ENCODE measurements at places on chromosomes 3 and 15.

DNA sequence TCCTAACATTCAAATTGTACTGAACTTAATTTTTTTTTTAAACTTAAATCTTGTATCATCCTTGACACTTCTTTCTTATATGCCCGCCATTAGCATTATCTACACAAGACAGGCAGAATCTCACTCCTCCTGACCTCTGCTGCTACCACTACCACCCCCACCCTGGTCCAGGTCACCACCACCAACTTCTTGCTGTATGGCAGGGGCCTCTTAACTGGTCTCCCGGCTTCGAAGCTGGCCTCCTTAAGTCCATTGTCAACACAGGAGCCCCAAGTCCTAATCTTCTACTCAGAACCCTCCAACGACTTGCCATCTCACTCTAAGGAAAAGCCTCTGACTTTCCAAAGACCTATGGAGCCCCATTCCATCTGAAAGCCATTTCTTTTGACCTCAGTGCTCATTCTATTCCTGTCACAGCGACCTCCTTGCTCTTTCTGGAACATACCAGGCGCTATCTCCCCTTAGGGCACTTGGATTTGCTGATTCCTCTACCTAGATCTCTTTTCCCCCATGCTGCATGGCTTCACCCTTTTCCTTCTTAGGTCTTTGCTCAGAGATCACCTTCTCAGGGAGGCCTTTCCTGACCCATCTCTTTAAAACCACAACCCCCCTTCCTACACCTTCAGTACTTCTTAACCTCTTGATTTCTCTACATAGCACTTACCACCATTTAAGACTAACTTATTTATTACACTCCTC is 2.6 kb downstream of the PRC1 start:
- DNase-seq = no peak

DNA sequence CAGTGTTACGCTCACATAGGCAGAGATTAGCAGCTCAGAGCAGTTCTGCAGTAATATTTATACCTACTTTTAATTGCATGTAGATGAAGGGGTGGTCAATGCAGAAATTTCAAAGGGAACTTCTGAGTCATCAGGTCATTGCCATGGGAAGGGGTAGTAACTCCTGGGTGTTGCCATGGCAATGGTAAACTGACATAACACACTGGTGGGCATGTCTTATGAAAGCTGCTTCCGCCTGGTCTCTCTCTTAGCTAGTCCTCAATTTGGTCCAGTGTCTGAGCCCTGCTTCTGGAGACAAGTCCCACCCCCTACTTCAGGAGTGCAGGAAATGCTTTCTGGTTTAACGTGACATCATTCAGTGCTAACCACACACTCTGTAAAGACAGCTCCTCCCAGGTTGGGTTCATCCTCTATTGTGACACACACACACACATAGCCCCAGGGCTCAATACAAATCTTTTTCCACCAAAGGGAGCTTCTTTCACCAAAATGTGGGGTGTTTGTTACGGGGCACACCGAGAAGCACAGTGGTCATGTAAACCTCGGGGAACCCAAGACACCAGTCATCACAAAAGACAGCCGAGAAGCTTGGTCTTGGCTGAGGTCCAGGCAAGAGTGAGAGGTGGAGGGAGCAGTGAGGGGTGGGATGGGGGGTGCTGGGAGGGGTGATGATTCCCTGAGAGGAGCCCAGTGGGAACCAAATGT is 74.5 kb downstream of the TLE3 start:
- DNase-seq = no peak

DNA sequence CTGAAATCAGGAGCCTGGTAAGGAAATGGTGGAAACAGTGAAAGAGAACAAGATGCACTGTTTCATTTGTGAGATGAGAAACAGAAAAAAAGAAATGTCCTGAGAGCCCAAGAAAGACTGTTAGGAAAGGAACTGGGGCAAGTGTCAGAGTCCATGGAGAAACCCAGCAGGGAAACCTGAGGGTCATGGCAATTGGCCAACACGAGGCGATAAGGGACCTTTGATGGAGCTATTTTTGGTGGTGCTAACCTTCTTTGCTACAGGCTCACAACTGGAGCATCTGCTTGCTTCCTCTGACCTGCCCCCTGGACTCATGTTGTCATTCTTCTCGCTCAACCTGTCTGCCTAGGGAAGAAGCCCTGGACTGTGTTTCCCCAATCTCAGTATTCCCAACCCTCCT is 4.2 kb upstream of the TMEM41A start:
- DNase-seq = peak; percentile 27

- no peak for DNase-seq
Measured at GRCh38 chr3:25074149-25074548, 353.9 kb upstream of the RARB start.

DNA sequence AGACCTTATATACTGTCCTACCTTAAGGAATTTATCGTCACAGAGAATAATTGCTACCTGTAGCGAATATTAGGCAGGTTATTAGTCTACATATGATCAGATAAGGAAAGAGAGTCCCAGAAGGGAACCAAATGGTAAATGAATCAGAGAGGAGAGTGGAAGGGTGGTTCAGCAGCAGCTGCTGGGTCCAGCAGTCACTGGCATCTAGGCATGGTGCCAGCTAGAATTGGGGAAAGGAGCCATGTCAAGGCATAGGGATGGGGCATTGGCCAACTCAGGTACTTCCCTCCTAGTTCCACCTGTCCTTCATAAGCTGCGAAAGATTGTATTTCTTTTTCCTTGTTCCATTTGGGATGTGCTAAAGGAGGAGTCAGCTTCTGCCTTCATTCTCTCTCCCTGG is 23.4 kb downstream of the HACD3 start:
- no peak for DNase-seq

- peak; percentile 50 for DNase-seq
Measured at GRCh38 chr3:133927540-133928066, 31.9 kb upstream of the RAB6B start.

DNA sequence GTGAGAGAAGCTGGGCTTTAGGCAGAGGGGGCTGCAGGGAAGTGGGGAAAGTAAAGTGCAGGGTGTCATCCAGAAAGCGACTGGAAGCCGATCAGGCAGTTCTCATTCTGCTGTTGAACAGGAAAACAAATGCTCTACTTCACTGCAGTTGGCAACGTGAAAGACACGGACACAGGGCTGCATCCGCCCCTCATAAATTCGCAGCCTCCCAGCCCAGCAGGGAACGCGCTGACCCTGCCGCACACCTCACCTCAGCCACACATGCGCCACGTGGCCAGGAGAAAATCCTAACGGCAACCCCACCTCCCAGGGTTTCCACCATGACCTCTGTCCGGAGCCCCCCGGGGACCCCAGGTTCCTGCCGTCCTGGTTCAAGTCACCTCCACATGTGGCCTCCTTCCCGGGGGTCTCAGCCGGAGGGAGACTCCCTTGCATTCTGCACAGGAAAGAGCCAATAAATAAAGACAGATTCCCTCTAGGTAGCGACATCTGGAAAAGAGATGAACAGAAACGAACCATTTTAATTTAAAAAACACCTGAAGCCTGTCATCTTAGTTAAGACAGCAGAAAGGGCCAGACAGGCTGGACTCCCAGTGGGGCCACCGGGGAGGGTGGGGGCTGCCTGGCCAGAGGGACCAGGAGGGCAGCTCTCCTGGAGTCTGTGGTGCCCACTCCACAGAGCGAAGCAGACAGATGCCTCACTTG is 118.7 kb downstream of the TMEM266 start:
- DNase-seq = no peak

- DNase-seq = no peak
Measured at GRCh38 chr3:95408464-95408862, 1345.6 kb downstream of the NSUN3 start.

- no peak for DNase-seq
Measured at GRCh38 chr3:72559385-72559784, 288.9 kb downstream of the SHQ1 start.

GRCh38 chr15:59313641-59314332 is 58.9 kb downstream of the MYO1E start:
- peak; percentile 57 for DNase-seq

DNA sequence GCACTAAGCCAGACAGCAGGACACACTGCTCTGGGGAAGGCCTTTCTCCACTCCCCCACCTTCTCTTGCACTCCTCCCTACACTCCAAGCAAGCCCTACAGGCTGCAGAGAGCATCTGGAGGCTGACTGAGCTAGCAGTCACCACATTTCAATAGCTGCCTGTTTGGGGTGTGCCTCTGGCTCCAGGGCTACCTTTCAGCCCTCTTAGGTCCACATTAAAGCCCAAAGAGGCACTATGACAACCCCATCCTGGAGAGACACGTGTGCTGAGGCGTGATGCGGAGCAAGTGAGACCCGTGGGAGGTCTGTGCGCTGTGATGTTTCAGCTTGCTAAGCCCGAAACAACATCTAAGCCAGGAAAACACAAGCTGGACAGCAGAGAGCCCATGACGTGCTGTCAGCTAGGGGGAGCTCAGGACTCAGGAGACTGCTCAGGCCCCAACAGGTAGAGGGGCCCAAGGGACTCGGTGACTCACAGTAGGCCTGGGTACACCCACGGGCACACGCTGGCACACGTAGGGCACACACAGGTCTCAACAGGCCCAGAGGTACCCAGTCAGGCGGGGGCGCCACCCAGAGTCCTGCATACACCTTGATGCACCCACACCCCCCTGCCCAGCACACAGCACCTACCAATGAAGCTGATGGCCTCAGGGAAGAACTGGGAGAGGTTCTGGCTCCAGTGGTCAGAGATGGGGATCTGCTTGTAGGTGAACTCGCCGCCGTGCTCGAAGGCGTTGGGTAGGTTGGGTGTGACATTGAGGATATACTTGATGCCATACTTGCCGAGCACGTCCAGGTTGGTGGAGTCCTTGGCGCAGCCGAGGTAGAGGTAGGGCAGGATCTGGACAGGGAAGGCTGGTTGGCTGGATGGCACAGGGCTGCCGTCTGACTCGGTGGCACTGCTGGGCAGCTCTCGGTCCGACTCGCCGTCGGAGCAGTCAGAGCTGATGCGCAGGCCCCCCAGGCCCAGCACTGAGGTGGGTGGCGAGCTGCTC is 2.8 kb downstream of the DUSP7 start:
- peak; percentile 49 for DNase-seq

DNA sequence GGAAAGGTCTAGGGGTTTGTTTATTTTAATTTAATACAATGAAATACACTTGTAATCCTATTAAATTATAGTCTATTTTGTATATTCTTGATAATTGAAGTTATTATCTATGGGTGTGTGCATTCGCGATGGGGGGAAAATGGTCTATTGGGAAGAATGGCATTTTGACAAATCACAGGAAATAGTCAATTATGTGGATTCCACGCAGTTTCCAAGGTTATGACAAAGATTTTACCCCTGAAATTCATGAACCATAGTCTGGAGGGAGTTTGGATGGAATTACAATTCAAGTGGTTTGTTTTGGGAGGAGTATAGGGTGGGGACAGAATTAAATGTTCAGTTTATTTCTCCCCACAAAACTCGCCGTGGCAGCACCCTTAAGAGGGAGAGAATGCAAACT is 66.5 kb downstream of the RBMS3 start:
- DNase-seq = no peak

DNA sequence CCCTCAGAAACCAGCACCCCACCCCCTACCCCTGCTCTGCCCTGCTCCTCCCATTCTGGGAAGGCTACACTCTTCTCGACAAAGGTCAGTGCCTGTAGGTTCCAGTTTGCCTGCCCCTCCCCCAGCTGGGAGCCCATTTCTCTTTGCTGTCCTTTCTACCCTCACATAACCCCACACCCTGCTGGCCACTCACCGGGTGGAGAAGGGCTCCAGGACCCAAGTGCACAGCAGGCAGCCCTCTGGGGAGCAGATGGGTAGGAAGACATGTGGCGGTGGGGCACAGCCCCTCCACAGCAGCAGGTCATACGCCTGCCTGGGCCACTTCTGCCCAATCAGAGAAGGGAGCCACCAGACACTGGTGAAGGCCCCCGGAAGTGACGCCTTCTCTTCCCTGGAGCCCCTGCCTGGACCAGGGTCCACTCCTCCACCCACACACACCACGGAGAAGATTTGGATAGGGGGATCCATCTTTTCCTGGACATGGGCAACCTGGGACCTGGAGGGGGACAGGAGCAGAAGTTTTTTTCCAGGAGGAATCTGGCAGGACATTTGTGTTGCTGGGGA is at the start of gene THPO:
THPO (minus strand) TSS at position 326 of the 564 bp plus-strand sequence. CDS start 1,948 bp downstream, outside the sequence.
- DNase-seq = no peak

DNA sequence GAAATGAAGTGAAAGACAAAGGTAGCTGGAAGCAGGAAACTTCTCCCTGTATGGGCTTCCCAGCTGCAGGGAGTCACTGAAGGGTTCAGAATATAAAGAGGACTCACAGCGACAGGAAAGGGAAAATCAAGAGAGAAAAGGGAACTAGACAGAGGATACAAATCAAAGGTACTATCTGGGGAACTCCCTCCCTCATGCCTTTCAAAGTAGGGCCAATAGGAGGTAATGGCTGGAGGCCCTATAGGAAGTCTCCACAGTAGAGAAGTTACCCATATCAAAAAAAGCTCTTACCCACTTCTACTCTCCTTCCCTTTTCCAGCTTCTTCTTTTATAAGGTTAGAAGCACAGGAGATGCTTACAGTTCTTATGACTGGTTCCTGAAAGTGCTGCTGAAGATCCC is 43.5 kb downstream of the FMN1 start:
- DNase-seq = no peak

DNA sequence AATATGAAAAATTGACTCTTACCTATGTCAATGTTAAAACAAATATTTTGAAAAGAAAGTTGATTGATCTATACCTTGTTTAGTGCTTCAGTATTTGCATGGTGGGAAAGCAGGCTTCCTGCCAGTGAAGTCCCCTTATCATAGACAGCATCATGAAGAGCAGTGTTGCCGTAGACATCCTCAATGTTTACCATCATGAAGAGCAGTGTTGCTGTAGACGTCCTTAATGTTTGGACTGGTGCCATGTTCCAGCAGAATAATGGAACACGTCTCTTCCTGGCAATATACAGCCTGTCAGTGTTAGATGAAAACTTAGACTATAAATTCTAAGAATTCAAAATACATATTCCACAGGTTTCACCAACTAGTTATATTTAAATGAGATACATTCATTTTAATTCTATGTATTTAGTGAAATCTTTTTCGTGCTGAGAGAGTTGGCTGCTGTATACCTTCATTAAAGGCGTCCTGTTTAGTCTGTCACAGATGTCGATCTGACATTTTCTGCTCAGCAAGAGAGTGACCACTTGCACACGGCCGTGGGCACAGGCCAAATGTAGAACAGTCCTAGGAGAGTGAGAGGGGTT is 116.8 kb downstream of the LMLN start:
- DNase-seq = no peak

- peak; percentile 57 for DNase-seq
Measured at GRCh38 chr3:105868431-105868741, 426 bp downstream of the CBLB start.

- no peak for DNase-seq
Measured at GRCh38 chr3:707041-707440, 385.8 kb upstream of the CNTN6 start.
